ENCODE measurements at places on chromosomes 7 and 10. TPM values are rescaled to one million over a fixed set of nuclear protein-coding genes. Genes with fewer than 3 reads are reported as not detected.

The IGFBP3 gene
- 708 TPM for total RNA-seq

- no peak for DNase-seq
Measured at GRCh38 chr7:80847027-80847426, 71.8 kb downstream of the SEMA3C start.

DNA sequence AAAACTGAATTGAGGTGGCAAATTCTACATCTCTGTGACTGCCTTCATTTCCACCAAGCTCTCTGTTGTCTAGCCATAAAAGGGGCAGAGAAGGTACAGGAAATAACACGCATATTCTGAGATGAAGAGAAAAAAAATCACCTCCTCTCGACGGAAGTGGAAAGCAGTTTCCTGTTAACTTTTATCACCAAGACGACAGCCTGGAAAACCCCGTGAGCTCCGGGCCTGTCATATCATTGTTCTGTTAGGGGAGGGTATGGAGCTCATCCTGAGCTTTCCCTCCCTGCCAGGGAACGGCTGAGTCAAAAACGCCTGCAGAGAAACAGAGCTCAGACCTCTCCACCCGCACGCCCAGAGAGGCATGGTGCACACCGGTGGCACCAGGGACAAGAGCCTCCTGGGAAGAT is 200.3 kb downstream of the PRPF18 start:
- DNase-seq = no peak

DNA sequence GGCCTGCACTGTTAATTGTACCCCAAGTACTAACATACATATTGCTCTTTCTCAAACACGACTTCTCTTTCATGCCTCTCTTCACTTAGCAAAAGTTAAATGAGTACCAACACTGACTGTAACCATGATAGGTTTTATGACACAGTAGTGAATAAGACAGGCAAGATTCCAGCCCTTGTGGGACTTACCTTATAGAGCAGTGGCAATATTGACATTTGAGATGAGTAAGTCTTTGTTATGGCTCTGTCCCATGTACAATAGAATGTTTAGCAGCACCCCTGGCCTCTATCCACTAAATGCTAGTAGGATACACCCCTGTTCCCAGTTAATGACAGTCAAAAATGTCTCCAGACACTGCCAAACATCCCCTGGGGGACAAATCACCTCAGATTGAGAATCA is 11.9 kb upstream of the COL1A2 start:
- DNase-seq = no peak

- no peak for DNase-seq
Measured at GRCh38 chr10:72026278-72027111, 61.9 kb downstream of the SPOCK2 start.

DNA sequence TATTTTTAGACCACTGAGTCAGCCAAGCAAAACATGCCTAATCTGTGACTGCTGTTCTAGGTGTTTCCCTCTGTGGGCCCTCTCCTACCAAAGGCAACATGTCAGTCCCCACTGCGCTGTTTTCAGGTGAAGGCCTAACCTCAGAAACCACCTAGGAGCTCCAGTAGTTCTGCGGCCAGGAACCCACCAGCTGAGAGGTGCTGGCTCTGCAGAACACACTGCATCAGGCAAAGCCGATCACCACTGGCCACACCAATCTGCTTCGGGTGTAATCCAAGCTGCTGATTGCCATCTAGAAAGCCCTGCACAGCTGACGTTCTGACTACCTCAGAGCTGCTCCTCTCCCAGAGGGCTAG is 14.9 kb downstream of the CAMK2G start:
- no peak for DNase-seq
